ENCODE measurements at places on chromosomes 2 and 18.

DNA sequence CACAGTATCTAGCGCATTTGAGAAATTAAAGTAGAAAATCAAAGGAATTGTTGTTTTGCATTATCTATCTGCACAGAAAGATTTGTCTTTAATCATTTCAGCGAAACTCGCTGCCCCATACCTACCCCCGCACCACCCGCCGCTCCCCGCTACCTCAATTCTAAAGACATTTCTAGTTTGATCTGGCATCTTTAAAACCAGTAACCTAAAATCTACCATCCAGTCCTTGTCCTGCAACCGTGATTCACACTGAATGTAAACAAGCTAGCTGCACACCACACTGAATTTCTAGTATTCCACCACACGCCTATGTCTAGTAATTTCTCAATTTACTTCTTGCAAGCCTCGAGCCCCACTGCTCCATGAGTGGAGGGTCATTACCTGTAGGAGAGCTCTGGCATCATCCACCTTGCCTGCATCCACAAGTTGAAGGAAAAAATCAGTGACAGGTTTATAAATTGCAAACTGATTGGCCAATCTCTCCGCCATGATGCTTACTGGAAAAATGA, 60.1 kb downstream of the ABCG8 start:
- DNase-seq = no peak

DNA sequence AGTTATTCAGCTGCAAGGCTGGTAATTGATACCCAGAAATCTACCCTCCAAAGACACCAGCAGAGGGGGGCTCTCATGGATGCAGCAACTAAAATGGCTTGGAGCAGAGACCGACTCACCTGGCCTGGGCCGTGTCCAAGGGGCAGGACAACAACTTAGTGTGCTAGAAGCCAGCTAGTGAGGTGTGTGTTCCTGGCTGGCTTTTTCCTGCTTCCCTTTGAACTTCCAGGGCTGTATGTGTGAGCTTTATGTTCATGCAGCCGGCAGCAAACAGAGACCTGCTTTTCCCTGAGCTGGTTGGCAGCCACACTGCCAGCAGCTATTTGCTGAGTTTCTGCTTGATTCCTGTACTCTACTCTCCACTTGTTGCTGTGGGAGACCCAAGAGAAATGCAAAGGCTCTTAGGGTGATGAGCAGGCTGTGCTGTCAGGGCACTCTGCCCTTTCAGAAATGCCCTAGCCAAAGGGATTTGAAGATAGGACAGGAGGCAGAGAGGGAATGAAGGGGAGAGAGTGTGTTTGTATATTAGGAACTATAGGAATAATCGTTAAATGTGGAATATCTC, 23.7 kb upstream of the GRP start:
- peak; percentile 32 for DNase-seq

GRCh38 chr18:35236571-35237363, 4.1 kb upstream of the ZNF397 start:
- DNase-seq = no peak

DNA sequence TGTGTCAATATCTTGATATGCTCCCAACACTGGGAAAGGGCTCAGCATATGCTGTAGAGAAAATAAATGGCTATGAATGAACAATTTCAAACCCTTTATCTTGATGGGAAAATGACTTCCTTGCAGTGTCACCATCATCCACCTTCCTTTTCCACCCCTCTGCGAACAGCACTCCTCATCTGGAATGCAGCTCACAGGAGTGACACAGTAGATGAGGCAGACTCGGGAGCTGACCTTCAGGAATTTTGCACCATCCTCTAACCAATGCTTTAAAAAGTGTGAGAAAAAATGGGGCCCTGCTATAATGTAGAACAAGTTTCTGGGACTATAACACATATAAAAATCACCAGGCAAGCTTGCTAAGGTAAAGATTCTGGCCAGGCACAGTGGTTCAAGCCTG, 41.3 kb upstream of the YPEL5 start:
- no peak for DNase-seq

DNA sequence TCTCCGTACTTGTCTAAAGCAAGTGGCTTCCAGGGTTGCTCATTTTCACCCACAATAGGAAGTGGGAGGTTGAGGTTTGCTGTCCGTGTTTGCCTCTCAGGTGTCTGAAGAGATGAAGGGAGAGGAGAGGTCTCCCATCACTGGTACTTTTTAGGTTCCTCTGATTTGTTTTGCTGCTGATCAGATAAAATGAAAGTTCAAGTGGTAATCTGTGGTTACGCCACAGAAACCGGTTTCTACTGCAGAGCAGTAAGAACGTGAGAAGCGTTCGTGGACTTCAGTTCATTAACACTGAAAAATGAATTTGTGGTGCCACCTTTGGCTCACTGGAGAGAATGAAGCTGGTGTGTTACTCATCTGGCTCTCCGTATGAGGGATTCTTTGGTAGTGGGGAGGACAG, 118.2 kb downstream of the GBX2 start:
- DNase-seq = no peak

- no peak for DNase-seq
These were observed 665.9 kb downstream of the CBLN2 start for GRCh38 chr18:71878226-71878625.
